Suprapubic skin (tissue), 4 donors: ENCODE measurements at places on chromosomes 4 and X.

DNA sequence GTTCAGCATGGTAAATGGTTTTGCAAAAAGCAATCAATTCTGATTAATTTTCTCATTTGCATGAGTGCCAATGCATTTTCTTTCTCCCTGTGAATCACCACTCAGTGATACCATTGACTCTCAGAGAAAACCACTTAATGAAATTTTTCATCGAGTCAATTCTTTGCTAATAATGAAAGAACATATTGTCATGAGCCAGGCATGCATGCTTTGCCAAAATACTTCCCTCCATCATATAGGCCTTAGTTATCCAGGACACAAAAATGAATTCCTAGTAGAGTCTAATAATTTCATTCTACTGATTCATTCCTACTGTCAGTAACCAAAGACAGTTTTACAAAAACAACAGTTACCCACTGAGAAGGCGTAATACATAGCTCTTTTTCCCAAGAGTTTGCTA lies 680.0 kb downstream of the TRIML1 start:
- no peak for DNase-seq

GRCh38 chr4:122117743-122118142 lies 34.4 kb upstream of the BLTP1 start:
- DNase-seq, result no peak

DNA sequence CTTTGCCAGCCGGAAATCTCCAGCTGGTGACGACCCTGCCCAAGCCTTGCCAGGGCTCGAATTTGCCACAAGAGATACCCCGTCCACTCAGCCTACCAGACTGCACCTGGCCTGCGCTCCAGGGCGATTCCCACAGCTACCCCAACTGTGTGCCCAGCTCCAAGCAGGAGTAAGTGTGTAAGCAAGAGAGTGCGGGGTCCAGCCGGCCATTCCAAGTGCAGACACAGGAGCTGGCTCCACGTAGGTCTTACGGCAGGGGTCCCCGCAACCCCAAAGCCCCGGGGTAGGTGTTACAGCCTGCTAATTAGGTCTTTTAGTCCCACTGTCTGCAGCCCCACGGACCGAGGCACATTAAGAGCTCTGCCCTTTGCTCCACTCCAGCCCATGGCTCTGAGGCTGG lies 1305.2 kb downstream of the ARAP2 start:
- DNase-seq, result no peak

DNA sequence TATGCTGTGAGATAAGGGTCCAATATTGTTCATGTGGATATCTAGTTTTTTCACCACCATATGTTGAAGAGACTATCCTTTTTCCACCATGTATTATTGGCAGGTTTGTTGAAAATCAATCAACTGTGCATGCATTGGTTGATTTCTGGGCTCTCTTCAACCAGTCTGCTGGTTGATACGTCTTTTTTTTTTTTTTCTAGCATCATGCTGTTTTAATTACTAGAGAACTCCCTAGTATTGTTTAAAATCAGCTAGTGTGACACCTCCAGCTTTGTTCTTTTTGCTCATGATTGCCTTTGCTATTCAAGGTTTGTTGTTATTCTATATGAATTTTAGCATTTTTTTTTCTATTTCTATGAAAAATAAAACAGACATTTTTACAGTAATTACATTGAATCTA lies 123.9 kb downstream of the SLC7A11 start:
- DNase-seq, result no peak

DNA sequence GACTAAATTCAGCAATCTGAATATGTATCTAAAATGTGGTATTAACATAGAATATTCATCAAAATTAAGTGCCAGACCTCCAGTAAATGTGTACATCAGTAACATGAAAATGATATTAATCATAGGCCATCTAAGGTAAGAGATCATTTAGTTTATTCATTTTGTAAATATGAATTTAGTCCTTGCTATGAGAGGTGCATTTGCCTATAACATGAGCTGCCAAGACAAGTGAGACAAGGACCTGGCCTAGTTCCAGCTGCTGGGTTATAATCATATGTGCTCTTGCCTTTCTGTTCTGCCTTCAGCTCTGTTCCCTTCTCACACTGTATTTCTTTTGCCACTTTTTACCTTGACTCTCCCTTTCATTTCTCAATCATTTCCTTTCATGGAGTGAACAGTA lies 160.0 kb downstream of the STIM2 start:
- DNase-seq, result no peak

- no peak for DNase-seq
Observed at GRCh38 chr4:10347281-10347795, 109.9 kb downstream of the ZNF518B start.

DNA sequence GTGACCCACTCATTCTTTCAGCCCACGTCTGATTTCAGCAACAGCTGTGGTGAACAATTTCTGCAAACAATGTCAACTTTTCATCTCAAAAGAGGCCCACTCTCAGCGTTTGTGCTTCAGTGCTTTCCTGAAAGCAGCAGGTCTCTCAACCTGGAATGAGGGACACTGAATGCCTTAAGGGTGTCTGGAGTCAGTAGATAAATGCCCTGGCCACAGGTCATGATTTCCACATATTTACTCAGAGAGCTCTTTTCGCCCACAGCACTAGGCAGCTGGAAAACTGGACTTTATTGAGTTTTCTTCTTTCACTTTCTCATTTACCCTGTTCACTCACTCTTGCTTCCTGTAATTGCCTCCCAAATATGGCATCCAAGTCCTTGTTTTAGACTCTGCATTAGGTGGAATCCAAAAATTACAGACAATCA lies 52.8 kb downstream of the NPFFR2 start:
- DNase-seq, result no peak

- no peak for DNase-seq
Observed at GRCh38 chr4:25367004-25367621, 9.9 kb upstream of the ANAPC4 start.

DNA sequence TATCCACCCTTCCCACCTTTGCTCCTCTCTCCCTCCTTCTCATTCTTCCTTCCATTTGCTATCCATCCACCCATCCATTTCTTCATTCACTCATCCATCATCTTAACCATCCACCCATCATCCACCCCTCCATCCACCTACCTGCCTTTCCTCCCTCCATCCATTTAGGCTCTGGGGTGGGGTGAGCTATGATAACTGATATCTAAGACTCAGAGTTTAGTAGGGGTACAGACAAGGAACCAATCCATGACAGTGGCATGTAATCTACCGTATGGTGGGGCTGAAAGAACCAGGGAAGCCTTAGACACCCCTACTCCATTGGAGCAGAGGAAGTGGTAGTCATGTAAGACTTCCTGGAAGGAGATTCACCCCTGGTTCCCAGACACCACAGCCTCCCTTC lies 23.2 kb downstream of the PSAPL1 start:
- DNase-seq, result no peak

DNA sequence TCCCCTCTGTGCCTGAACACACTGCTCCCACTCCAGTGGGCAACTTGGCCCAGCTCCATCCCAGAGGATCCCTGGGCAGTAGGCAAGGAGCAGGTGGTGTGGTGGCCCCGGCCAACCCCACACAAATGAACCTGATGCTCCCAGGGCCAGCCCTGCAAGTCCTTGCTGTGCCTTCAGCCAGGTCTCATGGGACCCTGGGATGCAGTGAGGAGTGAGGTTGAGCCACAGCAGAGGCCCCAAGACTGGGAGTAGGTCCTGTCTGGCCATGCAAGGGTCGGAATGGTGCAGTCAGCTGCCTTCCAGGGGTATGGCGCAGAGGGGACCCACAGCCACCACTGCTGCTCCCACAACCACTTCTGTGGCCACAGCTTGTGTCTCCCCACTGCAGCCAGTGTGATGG lies 234.5 kb upstream of the DKK2 start:
- no peak for DNase-seq

DNA sequence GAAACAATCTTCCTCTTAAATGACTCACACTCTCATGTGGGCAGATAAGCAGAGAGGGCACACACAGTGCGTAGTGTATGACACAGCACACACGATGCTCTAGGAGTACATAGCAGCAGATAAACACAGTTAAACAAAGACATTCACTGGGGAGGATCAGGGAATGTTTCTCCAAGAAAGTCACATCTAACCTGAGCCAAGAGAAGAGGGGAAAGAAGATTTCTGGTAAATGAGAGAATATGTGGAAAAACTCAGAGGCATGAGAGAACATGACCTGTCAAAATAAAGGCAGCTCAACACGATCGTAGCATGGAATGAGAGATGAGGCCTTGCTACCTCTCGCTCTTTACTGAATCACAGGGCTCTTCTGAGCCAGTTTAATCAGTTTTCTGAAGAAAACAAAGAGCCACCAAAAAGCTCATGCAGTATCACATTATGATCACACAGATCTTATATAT lies 251.0 kb downstream of the ANK2 start:
- no peak for DNase-seq

- DNase-seq, result peak; percentile 88
Observed at GRCh38 chrX:135974279-135974856, 580 bp upstream of the MMGT1 start.

DNA sequence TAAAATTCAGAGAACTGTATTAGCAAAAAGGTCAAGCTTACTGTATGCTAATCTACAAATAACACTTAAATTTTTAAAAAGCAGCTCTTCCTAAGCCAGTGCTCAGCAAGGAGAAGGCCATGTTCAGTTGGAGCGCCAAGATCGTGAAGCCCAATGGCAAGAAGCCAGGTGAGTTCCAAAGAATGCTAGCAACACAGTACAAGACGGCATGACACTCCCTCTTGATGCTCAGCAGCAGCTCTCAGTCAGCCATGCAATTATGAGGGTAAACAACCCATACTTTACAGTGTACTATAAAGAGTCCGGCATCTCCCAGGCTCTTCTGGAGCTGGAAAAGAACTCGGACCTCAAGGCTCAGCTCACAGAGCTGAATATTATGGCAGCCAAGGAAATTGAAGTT lies 34.9 kb downstream of the STX18 start:
- DNase-seq, result no peak

- no peak for DNase-seq
Observed at GRCh38 chr4:76214177-76214675, 602 bp upstream of the SCARB2 start.

GRCh38 chr4:82560853-82561785 lies 669 bp downstream of the TMEM150C start:
- no peak for DNase-seq

GRCh38 chr4:126583509-126583908 lies 1049.2 kb upstream of the INTU start:
- DNase-seq, result no peak

DNA sequence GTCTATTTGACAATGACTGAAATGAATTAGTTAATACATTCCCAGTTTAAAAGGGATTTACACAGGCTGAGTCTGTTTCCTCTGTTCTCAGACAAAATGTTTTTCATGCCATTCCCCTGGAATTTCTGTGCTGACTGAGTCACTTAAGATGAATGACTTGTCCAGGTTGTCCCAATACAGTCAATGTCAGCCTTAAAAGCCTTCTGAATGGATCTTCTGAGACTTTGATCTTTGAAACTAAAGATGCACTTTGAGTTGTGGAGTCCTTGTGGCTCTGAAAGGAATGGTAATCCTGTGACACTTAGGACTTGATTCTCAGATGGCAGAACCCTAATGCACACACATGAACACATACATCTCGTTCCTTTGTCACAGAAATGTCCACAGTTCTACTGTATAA lies 622.2 kb upstream of the GRID2 start:
- DNase-seq, result no peak

DNA sequence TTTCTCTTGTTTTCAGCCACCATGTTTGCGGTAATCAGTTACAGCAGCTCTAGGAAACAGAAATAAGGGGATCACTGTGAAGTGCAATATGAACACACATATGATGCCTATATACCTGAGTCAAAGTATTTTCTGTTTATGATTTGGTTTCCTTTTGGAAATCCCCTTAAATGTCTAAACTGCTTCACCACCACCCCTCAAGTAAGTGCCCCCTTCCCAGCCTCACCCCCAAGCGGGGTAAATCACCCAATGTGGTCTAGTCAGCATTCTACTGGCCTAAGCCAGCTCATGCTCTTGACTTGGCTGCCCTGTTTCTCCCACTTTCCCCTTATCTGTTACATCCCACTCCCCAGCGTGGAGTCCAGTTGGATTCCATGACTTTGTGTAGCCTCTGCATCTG lies 176.5 kb downstream of the QDPR start:
- no peak for DNase-seq

DNA sequence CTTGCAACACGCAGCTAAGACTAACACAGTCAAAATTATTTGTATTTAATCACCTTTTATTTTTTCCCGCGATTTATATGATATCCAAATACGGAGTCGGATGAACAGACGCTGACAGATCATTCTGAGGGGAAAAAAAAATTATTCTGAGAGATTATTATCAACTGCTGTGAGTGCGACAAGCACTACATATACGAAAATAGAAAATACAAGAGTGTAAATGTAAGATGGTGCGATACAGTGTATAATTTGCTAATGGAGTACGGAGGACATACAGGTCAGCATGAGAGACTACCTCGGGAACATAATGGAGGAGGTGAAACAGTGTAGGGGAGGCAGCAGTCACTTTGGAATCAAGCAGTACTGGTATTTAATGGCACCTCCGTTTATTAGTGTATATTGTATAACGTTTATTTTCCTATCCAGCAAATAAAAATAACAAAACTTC lies 2.8 kb upstream of the LIN54 start:
- DNase-seq, result no peak

- no peak for DNase-seq
Observed at GRCh38 chrX:31021537-31021936, 50.3 kb downstream of the FTHL17 start.
